ENCODE measurements at places on chromosomes 5 and 9. TPM values are rescaled to one million over a fixed set of nuclear protein-coding genes. Genes with fewer than 3 reads are reported as not detected.

The MCTP1 gene
- total RNA-seq, result 31.4 TPM

The SLC6A3 gene
- total RNA-seq, result not detected

The NLN gene
- 15.8 TPM for total RNA-seq

The DMGDH gene
- 0.41 TPM for total RNA-seq

The SPINK6 gene
- total RNA-seq, result not detected

The LHX3 gene
- total RNA-seq, result not detected

The CARD6 gene
- total RNA-seq, result 4.4 TPM

The GRXCR2 gene
- not detected for total RNA-seq

The ENTREP1 gene
- total RNA-seq, result 14.9 TPM

The FOXD4L6 gene
- total RNA-seq, result not detected

The CCL19 gene
- total RNA-seq, result not detected

The KCNIP1 gene
- not detected for total RNA-seq

The GRM6 gene
- total RNA-seq, result not detected

The DNAI1 gene
- not detected for total RNA-seq

The PGGT1B gene
- 5.2 TPM for total RNA-seq
